Stimulated activated CD8-positive, alpha-beta memory T cell treated with anti-CD3 and anti-CD28 coated beads, Interleukin-15, amount 100 ng/mL, for 4 hours (primary cell): ENCODE measurements at places on chromosomes 3 and 15.

- DNase-seq: no peak
These were observed 16.2 kb upstream of the C15orf39 start for GRCh38 chr15:75185271-75186029.

DNA sequence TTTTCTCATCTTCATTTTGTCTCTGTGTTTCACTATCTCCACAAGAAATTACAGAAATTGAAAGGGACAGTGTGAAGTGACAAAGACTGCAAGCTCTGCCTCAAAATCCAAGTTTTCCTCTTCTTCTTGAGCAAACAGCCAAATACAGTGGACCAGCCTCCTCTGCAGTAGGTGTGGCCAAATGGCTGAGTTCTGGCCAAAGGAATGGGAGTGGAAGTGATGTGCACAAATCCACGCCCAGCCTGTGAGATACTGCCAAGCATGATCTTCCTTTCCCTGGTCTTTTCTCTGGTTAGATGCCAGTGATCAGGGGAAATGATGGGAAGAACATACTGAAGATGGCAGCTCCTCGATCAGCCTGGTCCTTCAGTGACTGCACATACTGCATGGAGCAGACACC lies 111.0 kb upstream of the CPNE4 start:
- DNase-seq: no peak

DNA sequence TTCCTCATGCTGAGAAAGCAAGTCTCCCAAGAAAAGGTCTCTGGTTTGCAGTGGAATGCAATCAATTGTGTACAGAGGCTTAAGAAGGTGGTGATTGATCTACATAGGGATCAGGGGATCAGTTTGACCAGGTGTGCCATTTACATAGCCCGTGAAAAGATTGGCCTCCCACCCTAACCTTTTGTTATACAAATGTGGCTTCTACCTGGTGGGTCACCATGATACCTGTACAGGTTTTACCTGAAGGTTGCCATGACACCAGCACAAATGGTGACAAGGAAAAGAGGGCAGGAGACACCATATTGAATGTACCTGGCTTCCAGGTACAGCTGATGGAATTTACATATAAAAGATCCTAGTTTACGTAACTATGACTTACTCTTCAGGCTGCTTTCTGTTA lies 25.5 kb upstream of the TEX55 start:
- DNase-seq: no peak

DNA sequence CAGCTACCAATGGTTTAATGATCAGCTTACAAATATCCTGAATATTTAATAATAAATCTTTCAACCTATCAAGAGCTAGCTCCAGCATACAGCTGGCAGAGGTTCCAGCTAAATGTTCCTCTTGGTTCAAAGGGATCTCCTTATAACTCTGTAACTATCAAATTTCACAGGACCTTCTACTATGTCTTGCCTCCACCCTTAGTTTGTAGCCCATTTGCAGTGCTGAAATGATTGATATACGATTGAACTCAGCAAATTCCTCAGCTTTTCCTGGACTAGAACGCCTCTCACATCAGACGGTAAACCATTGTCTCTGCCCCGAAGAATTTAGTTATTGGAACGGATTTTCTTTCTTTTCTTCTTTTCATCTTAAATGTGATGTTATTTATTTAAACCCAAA lies 41.5 kb downstream of the CD200R1L start:
- no peak for DNase-seq

GRCh38 chr15:72472992-72473610 lies 1.0 kb upstream of the ARIH1 start:
- DNase-seq: no peak
